ENCODE measurements at places on chromosomes 2 and 18. TPM values are rescaled to one million over a fixed set of nuclear protein-coding genes. Genes with fewer than 3 reads are reported as not detected.
A peak's percentile ranks its signal among the peaks of the same experiment; 100 is the strongest.

DNA sequence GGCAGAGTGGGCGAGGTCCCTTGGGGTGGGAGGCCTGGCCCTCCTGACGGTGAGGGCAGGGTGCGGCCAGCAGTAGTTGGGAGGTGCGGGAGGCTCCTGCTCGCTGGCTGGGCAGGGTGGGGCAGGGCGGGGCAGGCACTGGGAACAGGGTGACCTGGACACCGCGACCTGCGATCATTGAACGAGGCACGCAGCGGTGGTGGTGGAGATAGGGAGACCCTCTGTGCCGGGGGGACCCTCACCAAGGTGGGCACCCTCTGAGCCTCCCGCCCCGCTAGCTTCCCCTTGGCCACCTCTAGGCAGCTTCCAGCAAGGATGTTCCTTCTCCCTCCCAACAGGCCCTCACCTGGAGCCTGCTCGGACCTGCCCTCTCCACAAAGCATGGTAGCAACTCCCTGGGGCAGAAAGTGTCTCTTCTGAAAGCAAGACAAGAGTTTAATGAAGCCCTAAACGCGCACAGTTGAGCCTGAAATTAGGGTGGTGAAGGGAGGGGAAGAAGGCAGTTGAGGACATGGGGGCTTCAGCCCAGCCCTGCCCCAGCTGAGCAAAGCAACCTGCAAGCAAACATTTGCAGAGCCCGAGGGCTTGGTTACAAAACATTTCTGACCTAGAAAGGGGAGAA is 15.4 kb upstream of the FOSL2 start:
- no peak for DNase-seq

Gene SERPINB11
- not detected for total RNA-seq

- no peak for DNase-seq
Observed at GRCh38 chr2:86344404-86344803, 7.0 kb upstream of the REEP1 start.

DNA sequence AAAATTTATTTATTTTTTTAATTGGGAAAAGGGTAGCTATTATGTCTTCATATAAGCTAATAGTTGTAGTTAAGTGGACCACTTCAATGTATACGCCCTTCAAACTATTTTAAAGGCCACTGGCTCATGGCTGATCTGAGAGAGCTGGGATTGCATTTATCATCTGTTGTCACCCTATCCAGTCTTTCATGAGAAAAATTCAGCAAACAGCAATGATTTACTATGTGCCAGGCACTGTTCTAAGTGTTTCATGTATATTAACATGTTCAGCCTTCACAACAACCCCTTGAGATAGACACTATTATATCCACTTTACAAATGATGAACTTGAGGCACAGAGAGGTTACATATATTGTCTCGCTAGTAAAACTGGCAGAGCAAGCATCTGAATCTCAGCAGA is 66.1 kb upstream of the ZNF397 start:
- DNase-seq, result no peak

Gene NDC80
- total RNA-seq, result 5.0 TPM

DNA sequence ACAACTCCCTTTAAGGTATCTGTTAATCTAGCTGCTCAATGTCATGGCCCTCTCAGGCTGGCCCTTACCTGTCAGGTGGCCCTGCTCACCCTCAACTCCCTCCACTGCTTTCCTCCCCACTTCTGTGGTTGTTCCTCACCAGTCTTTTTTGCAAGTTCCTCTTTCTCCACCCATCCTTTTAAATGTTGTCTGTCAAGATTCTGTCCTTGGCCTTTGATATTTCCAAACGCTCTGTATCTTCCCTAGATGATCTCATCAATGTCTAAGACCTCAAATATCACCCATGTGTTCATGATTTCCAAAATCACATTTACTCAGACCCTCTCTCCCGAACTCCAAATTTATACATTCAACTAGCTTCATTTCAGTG is 3.5 kb downstream of the PTPN2 start:
- no peak for DNase-seq

DNA sequence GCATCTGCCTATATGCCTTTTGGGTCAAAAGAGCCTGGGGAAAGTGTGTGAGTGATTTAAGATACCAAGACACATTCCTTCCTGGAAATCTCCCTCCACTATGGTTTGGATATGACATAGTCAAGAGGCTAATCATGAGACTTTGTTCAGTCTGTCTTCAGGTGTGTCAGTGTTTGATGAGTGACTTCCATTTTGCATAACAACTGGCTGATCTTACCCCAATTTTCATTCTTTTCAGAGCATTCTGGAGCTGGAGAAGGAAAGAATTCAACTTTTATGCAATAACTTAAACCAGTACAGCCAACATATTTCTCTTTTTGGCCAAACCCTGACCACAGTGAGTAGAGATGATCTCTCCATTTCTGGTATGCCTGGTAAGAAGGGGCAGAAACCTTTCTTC is 39.4 kb downstream of the SPC25 start:
- peak; percentile 7 for DNase-seq

GRCh38 chr2:83103613-83104012 is 1355.5 kb downstream of the SUCLG1 start:
- DNase-seq, result peak; percentile 80

Gene DUSP19
- 4.8 TPM for total RNA-seq

GRCh38 chr2:188518381-188518780 is 226.7 kb downstream of the GULP1 start:
- DNase-seq, result peak; percentile 73

Gene DSC2
- total RNA-seq, result 0.82 TPM

- DNase-seq, result peak; percentile 71
Observed at GRCh38 chr18:58682429-58683069, 11.3 kb downstream of the MALT1 start.

GRCh38 chr18:3444296-3444695 is 5.7 kb upstream of the TGIF1 start:
- no peak for DNase-seq

Gene IL18R1
- 6.8 TPM for total RNA-seq

Gene RFTN2
- total RNA-seq, result 16.4 TPM

All from fibroblast of the aortic adventitia (primary cell).